Thyroid gland (tissue), 4 donors: ENCODE measurements at places on chromosomes 7 and 10. TPM values are rescaled to one million over a fixed set of nuclear protein-coding genes. Genes with fewer than 3 reads are reported as not detected.

Gene ADRB1
- 1.7 TPM for total RNA-seq

DNA sequence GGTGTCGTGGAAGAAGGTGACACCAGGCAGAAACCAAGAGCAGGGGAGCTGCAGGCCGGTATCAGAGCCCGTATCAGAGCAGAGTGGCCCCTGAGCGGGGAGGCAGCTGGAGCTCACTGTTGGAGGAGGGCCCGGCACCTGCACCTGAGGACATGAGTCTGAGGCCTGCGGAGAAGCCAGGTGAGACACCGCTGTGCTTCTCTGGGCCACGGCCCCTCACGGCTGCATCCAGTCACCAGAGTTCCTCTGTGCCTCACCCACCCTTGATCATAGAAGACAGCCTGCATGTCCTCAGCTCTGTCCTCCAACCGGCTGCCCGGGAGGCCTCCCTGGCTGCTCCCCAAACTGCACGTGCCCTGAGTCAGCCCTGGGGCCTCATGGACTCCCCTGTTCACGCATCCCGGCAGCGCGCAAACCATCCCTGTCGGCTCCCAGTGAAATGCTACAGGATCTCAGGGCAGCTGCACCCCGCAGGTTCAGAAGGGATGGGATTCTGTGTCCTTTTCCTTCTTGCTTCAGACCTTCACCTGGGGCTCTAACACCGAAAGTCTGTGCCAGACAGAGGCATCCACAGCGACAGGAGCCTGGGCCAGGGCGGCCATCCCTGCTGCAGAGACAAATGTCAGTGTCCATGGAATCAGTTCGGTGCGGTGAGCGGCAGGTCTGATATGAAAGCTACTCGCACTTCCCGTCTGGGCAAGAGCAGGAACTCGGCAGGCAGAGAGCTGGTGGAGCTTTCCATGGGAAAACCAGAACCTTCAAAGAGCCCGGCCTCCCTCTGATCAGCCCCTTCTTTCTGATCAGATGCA lies 111.9 kb upstream of the FAM20C start:
- DNase-seq, result no peak

GRCh38 chr10:11178606-11179515 lies 161.2 kb downstream of the CELF2 start:
- peak; percentile 15 for DNase-seq

GRCh38 chr10:98134117-98134430 lies 383 bp upstream of the R3HCC1L start:
- no peak for DNase-seq
